ENCODE measurements at places on chromosomes 2 and 18. TPM values are rescaled to one million over a fixed set of nuclear protein-coding genes. Genes with fewer than 3 reads are reported as not detected.

GRCh38 chr2:99559075-99559662 lies 69.4 kb upstream of the REV1 start:
- DNase-seq = peak; percentile 88

- DNase-seq = no peak
Observed at GRCh38 chr2:94871226-94872087, at the start of gene TEKT4. Gene TEKT4, plus strand, starts transcription at chr2:94871430. Its CDS starts 150 bp downstream, at chr2:94871580.

- no peak for DNase-seq
Observed at GRCh38 chr2:7999683-8000476, 682.0 kb upstream of the ID2 start.

GRCh38 chr2:74959106-74959751 lies 786 bp downstream of the POLE4 start:
- DNase-seq = no peak

DNA sequence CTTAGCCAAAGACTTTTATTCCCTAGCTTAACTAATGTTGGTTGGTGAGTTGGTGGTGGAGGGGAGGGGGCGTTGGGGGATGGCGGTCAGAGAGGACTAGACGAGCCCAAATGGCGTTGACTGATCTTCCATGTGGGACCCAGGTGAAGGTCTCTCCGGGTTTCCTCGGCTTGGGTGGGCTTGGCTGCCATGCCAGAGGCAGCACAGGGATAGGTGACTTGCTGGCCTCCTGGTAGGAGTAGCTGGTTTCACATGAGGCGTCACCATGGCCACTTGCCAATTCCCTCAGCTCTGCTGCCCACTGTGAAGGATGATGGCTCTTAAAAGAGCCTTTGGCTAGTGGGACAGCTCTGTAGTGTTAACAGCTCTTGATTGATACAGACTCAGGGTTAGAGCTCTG lies 1337.0 kb upstream of the FAM98A start:
- no peak for DNase-seq

GRCh38 chr18:21192308-21192624 lies 49.8 kb upstream of the GREB1L start:
- no peak for DNase-seq

GRCh38 chr2:240902615-240903041 lies 3.5 kb upstream of the CROCC2 start:
- no peak for DNase-seq

GRCh38 chr2:200616193-200616592 lies 30.4 kb downstream of the AOX1 start:
- DNase-seq = no peak

The RNMT gene
- total RNA-seq = 41.2 TPM

The SULT1C4 gene
- 3.4 TPM for total RNA-seq

The PDE11A gene
- 2.2 TPM for total RNA-seq

The FZD7 gene
- total RNA-seq = 24.2 TPM

The BOLL gene
- not detected for total RNA-seq

The RAB17 gene
- total RNA-seq = 24.2 TPM

The LOXL3 gene
- 6.4 TPM for total RNA-seq
